Germinal center (tissue), 1 donor: ENCODE measurements at places on chromosomes 7 and 10.
A peak's percentile ranks its signal among the peaks of the same experiment; 100 is the strongest.

DNA sequence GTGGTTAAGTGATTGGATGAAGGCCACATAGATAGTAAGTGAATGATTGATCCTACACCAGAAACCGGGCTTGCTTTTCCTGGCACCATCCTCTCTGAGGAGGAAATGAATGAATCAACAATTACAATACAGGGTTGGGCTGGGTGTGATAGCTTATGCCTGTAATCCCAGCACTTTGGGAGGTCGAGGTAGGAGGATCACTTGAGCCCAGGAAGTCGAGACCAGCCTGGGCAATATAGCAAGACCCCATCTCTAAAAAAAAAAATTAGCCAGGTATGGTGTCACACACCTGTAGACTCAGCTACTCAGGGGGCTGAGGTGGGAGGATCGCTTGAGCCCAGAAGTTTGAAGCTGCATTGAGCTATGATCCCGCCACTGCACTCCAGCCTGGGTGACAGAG is 111.5 kb downstream of the COL26A1 start:
- no peak for DNase-seq

DNA sequence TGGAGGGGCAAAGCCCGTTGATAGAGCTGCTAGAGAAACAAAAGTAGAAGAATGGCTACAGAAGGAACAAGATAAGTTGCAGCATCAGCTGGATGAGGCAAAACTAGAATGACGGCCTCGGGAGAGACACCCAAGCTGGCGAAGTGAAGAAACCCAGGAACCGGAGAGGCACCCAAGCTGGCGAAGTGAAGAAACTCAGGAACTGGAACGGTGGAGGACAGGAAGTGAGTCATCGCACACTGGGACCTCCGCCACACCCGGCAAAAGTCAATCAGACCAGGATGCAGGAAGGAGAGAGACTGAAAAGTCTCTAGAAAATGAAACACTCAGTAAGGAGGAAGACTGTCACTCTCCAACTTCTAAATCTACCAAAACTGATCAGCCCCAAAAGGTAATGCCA is 133.0 kb upstream of the NEBL start:
- no peak for DNase-seq

GRCh38 chr7:87225696-87226095 is 6.2 kb upstream of the TMEM243 start:
- DNase-seq: no peak

DNA sequence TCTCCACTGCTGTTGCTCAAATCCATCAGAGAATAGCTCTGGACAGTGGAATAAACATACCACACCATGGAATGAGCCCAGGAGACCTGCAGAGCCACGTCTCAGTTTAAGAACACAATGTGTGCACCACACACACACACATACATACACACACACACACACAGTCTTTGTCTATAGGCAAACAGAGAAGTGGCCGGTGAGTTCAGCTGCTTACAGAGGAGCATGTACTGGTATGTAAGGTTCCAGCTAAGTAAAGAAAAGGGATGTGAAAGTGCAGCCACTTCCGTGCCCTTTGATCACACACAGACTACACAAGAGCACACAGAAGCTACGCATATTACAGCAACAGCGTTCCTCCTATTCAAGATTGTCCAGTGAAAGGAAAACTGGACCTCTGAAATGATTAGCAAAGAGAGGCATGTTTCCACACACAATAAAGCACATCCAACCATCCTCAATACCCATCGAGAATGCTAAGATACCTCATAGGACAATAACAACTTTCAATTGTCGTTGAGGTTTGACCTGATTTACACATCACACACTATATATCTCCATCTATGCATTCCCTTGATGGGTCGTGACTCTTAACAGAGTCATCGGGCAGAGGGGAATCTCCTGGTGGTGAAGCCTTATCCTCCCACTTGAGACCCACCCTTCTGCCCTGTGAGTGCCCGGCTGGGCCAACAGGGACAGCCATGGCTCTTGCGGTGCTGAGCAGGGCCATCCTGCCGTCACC is 23.6 kb downstream of the SLC35B4 start:
- peak; percentile 64 for DNase-seq

- no peak for DNase-seq
Measured at GRCh38 chr7:126804604-126805003, 448.1 kb downstream of the GRM8 start.

GRCh38 chr10:102511583-102512274 is 8.0 kb downstream of the SUFU start:
- DNase-seq: peak; percentile 69

GRCh38 chr10:17354781-17355180 is 99.6 kb downstream of the ST8SIA6 start:
- DNase-seq: no peak

- DNase-seq: no peak
Measured at GRCh38 chr7:124338861-124339260, 306.0 kb upstream of the TMEM229A start.
